KG1 (cell line): ENCODE measurements at places on chromosomes 3 and 15.

GRCh38 chr3:114686621-114687020 is 392.8 kb downstream of the TIGIT start:
- peak; percentile 24 for DNase-seq

DNA sequence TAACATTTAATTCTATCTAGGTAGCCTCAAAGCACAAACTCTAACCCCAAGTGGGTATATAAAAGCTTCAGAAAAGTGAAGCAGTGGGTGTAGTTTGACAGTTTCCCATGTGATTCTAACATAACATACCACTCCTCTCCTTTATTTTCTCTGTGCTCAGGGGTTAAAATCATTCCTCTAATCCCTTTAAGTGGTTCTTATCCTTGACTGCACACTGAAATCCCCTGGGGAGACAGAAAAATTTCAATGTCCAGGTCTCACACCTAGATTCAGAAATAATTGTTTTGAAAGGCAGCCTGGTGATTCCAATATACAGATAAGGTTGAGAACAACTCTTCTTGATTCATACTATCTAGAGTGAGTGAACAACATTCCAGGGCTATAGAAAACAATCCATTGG is 986.4 kb downstream of the ROBO1 start:
- no peak for DNase-seq

DNA sequence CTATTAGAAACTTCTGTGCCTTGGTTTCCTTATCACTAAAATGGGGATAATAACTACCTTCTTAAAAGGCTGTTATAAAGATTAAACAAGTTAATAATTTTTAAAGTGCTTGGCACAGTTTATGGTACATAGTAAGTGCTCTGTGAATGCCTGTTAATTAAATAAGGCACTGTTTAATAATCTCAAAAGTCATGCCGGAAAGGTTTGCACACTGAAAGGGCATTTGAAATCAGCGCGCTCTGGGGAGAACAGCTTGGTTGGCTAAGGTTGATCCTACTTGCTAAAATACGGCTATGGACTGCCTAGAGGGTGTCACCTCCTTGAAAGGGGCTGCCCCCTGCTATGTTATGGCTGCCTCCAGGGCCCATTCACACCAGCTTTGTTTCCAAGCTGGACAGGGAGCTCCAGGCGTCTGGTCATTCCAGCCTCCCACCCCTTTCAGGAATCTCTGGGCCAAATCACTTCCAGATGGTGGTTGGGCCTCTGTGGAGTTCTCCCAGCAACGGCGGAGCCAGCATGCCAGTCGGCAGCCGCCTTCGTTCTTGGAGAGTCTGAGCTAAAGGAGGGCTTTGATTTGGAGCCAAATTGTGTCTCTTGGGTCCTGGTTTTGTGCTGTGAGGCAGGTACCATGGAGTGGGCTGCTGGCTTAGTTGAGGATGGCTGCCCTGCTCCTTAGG is 5.9 kb downstream of the FLNB start:
- no peak for DNase-seq

DNA sequence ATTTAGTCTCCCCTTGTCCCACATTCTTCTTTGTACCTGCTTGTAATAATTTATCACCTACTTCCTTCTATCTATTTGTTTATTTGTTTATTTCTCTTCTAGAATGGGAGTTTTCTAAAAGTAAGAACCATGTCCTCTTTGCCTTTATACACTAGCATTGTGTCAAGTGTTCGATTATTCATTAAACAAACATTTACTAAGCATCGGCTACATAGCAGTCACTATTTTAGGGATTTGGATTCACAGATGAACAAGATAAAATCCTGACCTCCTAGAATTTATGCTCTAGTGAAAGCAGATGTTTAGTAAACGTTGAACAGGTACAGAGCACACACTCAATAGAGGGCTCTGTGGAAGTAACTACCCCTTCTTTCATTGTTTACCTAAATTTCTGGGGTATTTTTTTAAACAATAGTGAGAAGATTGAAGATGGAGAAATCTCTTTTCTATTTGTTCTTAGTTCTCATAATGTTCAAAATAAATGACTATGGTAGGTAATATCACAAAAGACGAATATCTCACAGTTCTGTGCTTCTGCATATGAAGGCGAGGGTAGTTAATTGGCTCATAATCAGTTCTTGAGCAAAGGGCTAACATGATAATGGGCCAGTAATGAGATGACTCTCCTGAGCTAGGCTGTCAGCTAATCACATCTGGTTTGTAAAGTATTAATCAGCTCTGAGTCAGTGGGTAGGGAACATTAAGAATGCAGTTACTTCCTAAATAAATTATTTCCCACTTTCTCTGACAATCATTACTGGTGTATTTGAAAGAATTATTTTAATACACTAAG is 111.9 kb downstream of the SLC9A9 start:
- no peak for DNase-seq

DNA sequence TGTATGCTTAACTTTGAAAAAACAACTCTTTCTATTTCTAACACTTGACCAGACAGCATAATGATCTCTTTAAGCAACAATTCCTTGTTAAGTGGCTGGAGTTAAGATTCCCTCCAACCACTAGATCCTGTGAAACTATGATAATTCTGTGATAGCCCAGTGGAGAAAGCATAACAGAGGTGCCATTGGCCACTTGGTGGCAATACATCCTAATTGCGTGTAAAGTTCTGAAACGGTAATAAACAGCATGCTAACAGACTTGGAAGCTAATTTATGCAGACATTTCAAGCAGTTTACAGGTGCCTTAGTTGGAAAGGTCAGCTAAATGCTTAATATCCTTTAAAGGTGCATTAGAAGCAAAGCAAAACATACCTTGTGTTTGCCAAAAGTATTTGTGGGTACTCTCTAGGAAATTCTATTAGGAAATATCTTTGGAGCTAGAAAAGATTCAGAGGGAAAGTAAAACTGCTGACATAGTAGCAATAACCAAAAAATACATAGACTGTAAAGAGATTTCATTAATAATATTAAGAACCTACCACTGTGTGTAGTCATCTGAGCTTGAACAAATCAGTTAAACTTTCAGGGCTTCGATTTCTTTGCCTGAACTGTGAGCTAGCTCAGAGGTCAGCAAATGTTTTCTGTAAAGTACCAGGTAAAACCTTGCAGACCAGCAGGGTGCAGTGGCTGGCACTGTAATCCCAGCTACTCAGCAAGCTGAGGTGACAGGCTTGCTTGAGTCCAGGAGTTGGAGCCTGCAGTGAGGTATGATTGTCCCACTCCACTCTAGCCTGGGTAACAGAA is 19.0 kb upstream of the CSTA start:
- no peak for DNase-seq

DNA sequence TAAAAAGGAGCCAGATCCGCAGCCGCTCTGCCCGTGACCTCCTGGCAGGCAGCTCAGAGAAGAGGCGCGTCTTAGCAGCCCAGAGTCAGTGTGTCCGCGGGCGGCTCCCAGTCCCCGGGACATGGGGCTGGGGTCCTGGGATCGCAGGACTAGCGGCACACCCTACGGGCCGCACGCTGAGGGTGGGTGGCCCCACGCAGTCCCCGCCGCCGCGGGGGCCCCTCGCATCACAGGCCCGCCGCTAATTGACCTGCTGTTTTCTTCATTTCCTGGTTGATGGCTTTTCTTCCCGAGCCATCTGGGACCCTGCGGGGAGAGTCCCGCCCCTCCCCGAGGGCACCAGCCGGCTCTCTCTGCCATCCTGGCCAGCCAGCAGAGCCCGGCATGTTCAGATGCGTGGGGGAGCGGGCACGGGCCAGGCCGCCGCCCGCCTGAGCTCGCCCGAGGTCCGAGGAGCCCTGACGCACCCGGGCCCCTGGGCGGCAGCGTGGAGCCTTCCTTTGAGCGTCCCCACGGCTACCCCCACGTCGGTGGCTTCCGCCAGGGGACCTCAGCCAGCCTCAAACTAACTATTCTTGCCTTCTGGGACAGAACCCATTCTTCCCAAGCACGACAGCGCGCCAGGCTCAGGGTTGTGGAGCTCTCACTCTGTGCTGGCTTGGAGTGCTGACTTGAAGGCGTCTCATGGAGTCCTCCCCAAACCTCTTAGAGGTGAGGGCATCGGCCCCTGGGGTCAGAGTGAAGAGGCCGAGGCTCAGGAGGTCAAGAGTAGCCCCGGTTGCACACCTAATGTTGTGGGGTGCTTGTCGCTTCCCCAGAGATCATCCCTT is 34.6 kb upstream of the CACNA2D3 start:
- no peak for DNase-seq

- DNase-seq, result no peak
These were observed 4.8 kb downstream of the SEMA4B start for GRCh38 chr15:90205886-90206285.

DNA sequence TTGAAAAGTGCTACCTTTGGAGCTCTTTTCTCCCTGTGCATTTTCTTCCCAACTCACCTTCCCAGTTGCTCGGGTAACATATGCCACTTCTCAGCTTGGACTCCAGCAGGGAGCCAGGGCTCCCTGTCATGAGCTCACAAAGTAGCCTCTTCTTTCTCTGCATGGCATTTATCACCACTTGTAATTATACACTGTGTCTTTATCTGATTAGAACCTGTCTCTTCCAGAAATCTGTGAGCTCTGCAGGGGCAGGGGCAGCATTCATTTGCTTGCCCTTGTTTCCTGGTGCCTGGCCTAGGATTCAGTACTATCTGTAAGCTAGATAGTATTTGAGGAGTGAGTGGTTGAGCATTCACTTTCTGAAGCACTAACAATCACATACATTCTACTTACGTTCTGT is 100.9 kb downstream of the CLSTN2 start:
- DNase-seq, result no peak

DNA sequence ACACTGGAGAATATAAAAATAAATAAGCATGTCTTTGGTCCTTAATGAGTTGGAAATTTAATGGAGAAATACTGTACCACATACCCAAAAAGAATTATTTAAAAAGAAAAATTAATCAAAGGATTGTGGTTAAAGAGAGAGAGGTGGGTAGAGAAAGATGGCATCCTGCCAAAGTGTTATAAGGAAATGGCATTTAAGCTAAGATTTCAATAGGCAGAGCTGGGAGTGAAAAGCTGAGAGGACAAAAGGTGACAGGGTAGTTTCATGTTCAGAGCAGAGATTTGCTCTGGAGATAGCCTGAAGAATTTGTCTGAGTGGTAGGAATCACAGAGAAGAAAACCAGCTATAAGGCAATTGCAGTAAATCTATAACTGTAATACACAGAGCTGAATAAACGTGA is 181.0 kb downstream of the SI start:
- DNase-seq, result no peak

DNA sequence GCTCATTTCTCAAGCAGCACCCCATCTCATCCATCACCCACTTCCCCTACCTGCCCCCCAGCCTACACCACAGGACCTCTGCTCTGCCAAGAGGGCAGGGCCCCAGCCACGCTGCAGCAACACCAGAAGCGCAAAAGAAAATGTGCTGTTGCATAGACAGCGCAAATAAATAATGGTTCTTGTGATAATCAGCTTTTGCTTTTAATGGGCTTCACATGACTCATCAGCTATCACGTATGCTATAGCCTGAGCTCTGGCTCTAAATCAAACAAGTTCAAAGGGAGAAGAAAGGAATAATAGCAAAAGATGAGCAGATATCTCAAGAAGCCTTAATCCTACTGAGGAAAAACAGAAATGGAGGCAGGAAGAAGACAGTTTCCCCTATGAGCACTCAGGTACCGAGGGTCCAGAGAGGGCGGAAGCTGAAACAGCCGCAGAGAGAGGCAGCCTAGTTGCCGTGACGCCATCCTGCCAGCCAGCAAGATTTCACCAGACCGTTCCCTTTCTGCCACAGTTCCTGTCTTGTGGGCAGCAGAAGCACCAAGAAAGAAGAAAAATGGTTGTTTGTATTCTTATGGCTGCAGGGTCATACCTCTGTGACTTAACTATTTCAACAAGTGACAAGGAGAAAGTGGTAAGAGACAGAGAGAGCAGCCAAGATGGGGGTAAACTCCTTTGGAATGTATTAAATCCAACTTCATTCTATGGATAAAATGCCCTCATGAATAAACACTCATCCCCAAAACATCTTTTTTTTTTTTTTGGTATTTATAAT is 22.0 kb downstream of the RAB27A start:
- DNase-seq, result peak; percentile 81

GRCh38 chr3:177792311-177793030 is 595.2 kb upstream of the TBL1XR1 start:
- DNase-seq, result no peak

DNA sequence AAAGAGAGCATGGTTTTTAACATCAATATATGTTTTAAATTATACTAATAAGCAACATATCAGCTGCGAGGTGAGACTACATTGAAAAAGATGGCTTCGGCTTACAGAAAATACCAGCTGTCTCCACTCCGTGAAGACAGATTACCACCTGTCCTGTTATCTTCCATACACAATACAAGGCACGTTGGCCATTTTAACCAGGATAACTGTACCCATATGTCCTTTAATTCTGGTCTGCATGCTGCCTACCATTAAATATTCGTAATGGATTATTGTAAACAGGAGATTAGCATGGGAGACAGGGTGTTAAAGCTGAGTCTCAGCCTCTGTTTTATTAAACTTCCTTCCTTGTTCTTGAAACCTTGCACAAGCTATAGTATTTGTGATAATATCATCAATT is 855.5 kb downstream of the ROBO1 start:
- DNase-seq, result no peak

DNA sequence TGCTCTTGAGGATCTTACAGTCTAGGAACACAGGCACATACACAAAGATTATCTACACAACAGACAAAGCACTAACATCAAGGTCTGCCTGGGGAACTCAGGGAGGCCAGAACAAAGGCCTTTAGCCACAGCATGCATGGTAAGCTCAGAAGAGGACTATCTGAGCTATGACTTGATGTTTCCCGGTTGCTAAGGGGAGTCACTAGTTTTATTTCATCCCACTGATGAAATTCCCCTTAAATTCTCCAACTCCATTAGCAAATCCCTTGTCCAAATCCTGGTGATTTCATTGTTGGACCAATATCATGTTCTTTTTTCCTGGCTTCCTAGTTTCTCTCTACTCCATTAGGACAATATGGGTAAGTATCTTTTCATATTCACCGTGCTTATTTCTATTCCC is 23.3 kb downstream of the FBN1 start:
- no peak for DNase-seq

GRCh38 chr3:193732827-193733226 is 139.8 kb downstream of the OPA1 start:
- no peak for DNase-seq

GRCh38 chr3:72890166-72890925 is 2.5 kb downstream of the GXYLT2 start:
- DNase-seq, result no peak

DNA sequence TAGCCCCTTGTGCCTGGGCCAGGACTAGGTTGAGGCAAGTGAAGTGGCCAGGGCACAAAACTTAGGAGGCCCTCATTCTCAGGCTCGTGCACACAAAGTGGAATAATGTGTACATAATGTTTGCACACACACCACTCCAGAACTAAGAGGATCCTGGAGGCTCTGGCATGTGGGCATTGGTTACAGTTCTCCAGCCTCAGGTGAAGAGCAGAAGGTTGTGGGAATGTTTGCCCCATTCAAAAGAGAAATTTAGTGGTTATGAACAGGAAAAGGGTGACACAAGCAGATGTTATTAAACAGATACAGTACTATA is 31.3 kb downstream of the ASB7 start:
- DNase-seq, result no peak

DNA sequence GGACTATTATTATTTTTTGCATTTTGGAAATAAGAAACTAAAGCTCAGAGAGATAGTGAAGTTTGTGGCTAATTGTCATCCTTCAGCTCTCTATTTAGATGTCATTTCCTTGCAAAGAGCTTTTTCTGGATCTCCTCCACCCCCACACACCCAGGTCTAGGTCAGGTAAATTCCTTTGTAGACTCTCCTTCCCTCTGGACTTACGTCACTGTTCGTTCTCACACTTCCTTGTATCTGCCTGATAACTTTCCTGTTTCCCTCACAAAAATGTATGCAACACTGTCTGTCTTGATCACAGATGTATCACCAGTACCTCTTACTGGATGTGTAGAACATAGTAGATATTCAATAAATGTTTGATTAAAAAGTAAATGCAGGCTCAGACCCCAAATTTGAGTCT is 6.1 kb upstream of the MB21D2 start:
- DNase-seq, result no peak
